ENCODE measurements at places on chromosomes 4 and X.

GRCh38 chr4:111400741-111401140, 744.5 kb upstream of the FAM241A start:
- DNase-seq, result no peak

- DNase-seq, result no peak
Observed at GRCh38 chr4:140351093-140352075, 22.1 kb upstream of the SCOC start.

- no peak for DNase-seq
Observed at GRCh38 chr4:48205107-48205506, 64.5 kb downstream of the TEC start.

DNA sequence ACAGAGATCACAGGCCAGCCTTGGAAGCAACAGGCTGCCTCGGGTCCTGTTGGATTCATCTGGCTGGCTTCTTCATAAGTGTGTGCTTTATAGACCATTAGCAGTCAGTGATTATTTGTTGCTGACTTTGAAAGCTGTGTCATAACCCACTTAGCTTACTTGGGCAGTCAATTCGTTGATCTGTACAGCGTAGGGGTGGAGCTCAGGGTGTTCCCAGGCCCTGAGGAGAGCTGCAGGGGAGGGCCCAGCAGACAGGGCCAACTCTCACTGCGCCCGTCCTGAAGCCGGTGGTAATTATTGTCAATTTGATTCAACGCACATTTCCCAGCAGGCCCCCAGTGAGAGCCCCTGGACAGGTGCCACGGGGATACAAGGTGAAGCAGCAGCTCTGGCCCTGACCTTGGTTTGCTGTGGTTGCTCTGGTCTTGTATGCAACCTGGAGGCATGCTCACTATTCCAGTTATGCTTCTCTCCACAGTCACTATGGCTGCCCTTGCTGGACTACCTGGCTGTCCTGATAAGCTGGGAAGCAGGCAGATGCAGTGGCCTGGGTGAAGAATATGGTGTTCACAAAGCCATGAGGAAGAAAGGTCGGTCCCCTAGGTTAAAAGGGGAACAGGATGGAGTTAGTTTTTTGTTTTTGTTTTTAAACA, 40.1 kb upstream of the HMGB3 start:
- no peak for DNase-seq

DNA sequence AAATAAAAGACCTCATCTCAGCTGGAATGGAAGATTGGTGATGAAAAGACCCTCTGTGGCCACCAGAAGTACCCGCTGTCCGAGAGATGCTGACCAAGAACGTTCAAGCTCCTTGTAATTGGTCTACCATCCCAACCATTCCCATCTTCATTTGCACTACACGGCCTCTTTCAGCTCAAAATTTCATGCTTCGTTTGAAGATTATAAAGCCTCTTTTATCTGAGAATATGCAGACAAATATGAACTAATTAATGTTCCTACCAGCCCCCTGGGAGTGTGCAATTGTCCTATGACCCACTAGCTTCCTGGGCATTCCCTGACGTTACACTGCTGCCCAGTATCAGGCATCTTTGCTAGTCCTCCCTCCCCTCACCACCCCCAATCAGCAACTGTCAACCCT, 583.7 kb downstream of the MID1IP1 start:
- no peak for DNase-seq

GRCh38 chrX:134173541-134174272, 63.3 kb upstream of the CCDC160 start:
- no peak for DNase-seq

- DNase-seq, result no peak
Observed at GRCh38 chrX:17592117-17592516, 145.2 kb upstream of the SCML1 start.

DNA sequence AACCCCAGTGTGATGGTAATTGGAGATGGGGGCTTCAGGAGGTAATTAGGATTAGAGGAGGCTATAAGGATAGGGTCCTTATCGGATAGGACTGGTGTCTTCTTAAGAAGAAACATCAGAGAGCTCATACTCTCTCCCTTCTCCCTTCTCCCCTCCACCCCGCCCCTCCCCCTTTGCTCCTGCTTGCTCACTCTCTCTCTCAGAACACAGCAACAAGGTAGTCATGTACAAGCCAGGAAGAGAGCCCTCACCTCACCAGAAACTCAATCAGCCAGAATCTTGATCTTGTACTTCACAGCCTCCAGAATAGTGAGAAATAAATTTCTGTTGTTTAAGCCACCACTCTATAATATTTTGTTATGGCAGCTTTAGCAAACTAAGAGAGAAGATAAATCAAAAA, 4.5 kb downstream of the DDX60L start:
- DNase-seq, result no peak

- DNase-seq, result no peak
Observed at GRCh38 chr4:72352711-72353110, 216.3 kb downstream of the ADAMTS3 start.

Measured in T-helper 9 cell (primary cell).